DND-41 (cell line): ENCODE measurements at places on chromosomes 11 and 22.

GRCh38 chr11:8373519-8374432 is 110.1 kb upstream of the LMO1 start:
- no peaks in the 10 kb centered on the region for H3K4me1 ChIP-seq
- H3K4me3 ChIP-seq = no peak overlapping the region
- no peak overlapping the region for H3K27ac ChIP-seq
- H3K27me3 ChIP-seq = no peaks in the 10 kb centered on the region
- no peak for DNase-seq

DNA sequence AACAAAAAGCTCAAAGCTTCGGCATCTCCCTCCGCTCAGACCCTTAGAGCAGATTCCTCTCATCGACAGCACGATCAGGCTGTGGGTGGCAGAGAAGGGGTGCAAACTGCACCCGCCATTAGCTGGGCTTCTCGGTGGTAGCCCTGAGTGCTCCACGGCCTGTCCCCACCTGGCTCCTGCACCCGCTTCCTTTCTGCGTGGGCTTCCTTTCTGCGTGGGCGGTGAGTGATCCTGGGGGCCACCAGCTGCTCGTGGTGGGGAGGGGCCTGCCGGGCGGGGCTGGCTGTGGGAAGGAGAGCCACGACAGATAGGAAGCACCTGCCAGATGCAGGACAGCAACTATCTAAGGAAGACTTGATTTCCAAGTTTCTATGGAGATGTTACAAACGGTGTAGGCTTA is 55.0 kb downstream of the BRD1 start:
- peak overlapping the region; percentile 14; the same call in 1 of the 2 replicates for H3K27ac ChIP-seq
- peaks cover 28% of the 10 kb centered on the region for H3K4me1 ChIP-seq
- H3K27me3 ChIP-seq = no peaks in the 10 kb centered on the region
- peaks cover 51% of the 10 kb centered on the region for H3K36me3 ChIP-seq
- H3K4me3 ChIP-seq = no peak overlapping the region

GRCh38 chr11:2400762-2401435 is 349 bp downstream of the TSSC4 start:
- no peaks in the 10 kb centered on the region for H3K27me3 ChIP-seq
- H3K36me3 ChIP-seq = peaks cover 62% of the 10 kb centered on the region
- H3K27ac ChIP-seq = peak overlapping the region; percentile 90
- no peak for DNase-seq

DNA sequence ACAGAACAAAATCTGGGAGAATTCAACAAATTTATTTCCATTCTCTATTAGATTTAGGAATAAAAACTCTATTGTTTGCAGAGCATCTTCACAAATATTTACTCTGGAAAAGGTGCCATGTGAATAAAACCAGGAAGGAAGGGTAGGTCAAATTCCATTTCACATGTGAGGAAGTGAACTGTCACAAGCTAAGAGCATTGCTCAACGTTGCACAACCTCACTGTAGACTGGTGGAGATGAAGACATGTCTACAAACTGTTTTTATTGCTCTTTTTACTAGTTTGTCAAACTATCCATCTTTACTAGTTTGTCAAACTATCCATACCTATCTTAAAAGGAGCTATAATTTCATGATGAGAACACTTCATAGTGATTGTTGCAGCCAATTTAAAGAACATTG is 236.4 kb downstream of the CNTN5 start:
- no peak overlapping the region for H3K4me3 ChIP-seq
- H3K27ac ChIP-seq = no peak overlapping the region
- H3K36me3 ChIP-seq = no peaks in the 10 kb centered on the region
- H3K4me1 ChIP-seq = no peaks in the 10 kb centered on the region

- H3K4me3 ChIP-seq = no peak overlapping the region
- no peaks in the 10 kb centered on the region for H3K4me1 ChIP-seq
- no peaks in the 10 kb centered on the region for H3K27me3 ChIP-seq
- no peak for DNase-seq
These were observed 505 bp upstream of the TMEM132A start for GRCh38 chr11:60923800-60924109.

DNA sequence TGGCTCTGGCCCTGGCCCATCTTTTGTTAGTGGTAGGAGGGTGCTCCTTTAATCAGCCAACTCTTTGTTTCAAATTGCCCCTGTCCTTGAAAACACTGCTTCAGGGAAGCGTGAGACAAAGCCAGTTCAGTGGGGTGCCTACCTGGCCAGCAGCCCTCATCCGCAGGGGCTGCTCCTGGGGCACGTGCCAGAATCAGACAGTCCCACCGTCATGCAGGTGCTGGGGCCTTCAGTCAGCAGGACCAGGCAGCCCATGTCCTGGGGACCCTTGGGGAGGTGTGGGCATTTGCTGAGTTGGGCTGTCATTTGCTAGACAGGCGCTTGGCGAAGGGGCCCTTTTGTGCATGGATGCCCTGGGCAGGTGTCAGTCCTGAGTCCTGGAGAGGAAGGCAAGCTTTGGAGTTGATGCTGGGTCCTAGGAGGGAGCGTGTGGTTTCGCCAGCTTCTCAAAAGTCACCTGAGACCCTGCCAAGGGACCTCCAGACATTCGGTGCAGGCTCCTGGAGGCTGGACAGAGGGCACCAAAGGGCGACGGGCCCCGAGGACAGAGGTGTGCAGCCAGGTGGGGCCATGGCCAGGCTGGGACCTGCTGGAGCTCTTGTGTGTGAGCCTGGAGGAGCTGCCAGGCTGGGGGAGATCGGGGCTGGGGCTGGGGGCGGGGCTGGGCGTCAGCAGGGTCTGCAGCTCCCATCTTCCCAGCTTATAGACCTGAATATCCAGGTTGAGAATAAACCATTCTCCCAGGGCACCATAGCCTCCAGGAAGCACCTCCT is 15.0 kb upstream of the RTN4R start:
- H3K36me3 ChIP-seq = no peaks in the 10 kb centered on the region
- no peak overlapping the region for H3K4me3 ChIP-seq
- no peaks in the 10 kb centered on the region for H3K27me3 ChIP-seq
- H3K4me1 ChIP-seq = no peaks in the 10 kb centered on the region
- DNase-seq = no peak

DNA sequence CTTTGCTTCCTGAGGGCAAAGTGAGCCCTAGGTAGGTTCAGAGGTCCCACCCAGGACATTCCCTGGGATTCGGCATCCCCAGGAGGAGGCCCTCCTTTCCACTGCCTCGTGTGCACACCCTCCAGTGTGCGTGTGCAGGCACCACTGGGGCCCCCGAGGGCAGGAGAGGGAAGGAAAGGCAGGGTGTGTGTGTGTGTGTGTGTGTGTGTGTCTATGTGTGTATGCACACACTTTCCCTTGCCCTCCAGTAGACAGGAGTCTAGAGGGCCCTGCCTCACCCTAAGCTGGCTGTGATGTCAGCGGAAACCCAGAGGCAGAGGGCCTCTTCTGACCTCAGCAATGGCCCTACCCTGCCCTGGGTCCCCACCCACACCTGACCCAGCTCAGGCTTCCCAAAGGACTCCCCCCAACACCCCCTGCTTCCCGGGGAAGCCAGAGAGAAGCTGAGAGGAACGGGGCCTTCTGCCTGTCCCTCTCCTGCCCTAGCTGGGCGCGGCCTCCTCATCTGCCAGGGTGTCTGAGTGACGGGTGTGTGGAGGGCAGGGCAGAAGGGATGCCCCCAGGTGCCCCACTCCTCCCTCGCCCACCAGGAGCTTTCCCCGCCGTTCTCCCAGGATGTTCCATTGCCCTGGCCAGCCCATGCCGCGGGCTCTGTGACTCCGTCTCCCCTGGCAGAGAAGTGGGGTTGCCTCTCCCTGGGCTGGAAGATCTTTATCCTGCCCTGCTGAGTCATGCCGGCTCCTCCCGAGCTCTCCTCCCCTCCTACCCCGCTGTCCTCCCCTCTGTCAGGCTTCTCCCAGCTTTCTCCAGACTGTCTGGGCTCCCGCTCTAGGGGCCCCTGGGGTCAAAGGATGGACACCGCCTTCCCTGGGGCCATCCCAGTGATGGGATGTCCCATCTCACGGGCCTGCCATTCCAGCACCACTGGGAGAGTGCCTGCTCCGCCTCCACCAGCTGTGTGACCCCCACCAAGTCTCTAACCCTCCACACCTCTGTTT is 6.0 kb upstream of the CLCF1 start:
- peaks cover 20% of the 10 kb centered on the region for H3K27me3 ChIP-seq
- H3K36me3 ChIP-seq = no peaks in the 10 kb centered on the region
- peaks cover 7% of the 10 kb centered on the region for H3K4me1 ChIP-seq
- DNase-seq = no peak

- H3K4me3 ChIP-seq = no peak overlapping the region
- no peak for DNase-seq
These were observed 148.6 kb downstream of the OPCML start for GRCh38 chr11:133383689-133384088.

GRCh38 chr11:75031224-75031753 is 42.6 kb downstream of the NEU3 start:
- DNase-seq = no peak
- H3K4me3 ChIP-seq = no peak overlapping the region
- no peaks in the 10 kb centered on the region for H3K4me1 ChIP-seq
- H3K36me3 ChIP-seq = no peaks in the 10 kb centered on the region
- H3K27ac ChIP-seq = no peak overlapping the region
- H3K27me3 ChIP-seq = no peaks in the 10 kb centered on the region

DNA sequence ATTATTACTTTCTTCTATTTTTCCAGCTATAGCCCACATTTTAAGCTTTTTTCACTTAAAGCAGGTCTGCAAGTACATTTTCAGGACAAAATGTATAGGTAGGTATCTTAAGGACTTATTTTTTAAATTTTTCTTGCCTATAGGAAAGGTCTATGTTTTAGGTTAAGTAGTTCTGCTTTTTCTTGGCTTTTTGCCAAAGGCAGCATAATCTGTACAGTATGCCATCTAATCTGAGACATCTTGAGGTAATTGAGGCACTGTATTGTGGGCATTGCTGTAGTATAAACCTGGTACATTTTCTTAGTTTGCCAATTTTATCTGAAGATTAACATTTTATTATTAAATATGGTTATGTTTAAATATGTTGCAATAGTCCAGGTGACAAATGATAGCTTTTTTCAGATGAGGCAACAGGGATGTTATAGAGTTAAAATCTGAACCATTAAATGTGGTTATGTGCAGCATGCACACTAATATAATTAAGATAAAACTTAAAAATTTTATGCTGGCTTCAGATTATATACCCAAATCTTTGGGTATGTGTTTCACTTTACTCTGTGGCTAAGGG is 42.9 kb downstream of the QSER1 start:
- no peaks in the 10 kb centered on the region for H3K4me1 ChIP-seq
- no peak overlapping the region for H3K4me3 ChIP-seq
- no peak overlapping the region for H3K27ac ChIP-seq
- no peaks in the 10 kb centered on the region for H3K27me3 ChIP-seq
- no peak for DNase-seq
- peaks cover 93% of the 10 kb centered on the region for H3K36me3 ChIP-seq

GRCh38 chr11:128483211-128483788 is 104.1 kb downstream of the ETS1 start:
- H3K4me3 ChIP-seq = no peak overlapping the region
- DNase-seq = no peak
- peak overlapping the region; percentile 55 for H3K27ac ChIP-seq
- H3K36me3 ChIP-seq = peaks cover 95% of the 10 kb centered on the region
- H3K27me3 ChIP-seq = no peaks in the 10 kb centered on the region
- H3K4me1 ChIP-seq = peaks cover 33% of the 10 kb centered on the region

DNA sequence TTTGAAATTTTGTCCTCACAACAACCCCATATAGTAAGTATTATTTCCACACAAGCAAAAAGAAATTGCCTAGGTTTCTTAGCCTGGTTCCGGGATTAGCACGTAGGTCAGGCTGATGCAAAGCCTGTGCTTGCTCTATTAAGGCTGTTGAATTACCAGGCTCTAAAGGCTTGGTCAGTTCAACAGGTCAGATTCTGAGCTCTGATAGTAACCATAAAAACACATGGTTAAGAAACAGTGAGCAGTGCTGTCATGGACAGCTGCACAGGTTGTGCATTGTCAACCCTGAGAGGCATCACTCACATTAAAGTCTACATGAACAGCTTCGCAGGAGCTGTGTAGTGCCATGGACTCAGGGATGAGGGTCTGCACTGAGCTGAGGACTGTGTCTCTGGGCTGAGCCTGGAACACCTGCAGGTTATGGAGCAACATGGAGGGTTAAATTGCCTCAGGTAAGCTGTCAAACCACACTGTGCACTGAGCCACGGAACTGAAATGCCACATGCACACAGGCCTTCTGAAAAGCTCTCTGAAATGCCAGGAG is 98.0 kb downstream of the PIWIL4 start:
- DNase-seq = no peak
- peaks cover 19% of the 10 kb centered on the region for H3K27me3 ChIP-seq
- no peaks in the 10 kb centered on the region for H3K36me3 ChIP-seq
- H3K27ac ChIP-seq = no peak overlapping the region
- no peaks in the 10 kb centered on the region for H3K4me1 ChIP-seq
- H3K4me3 ChIP-seq = no peak overlapping the region

DNA sequence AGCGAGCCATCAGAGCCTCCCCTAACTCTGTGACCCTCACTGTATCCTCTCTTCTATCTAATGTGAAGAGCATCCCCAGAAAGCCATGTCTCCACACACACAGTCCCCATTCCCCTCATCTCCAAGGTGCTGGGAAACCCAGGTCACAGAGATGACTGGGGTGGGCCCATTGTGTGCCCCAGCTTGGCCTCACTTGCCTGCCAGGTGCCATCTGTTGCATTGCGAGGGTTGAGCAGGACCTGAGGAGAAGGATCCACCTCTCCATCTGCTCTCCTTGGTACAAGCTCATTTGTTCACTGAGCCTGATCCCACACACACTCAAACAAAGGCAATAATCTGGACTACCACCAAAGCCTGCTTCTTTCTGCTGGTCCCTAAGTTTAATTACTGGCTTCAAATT is 118.8 kb downstream of the SPATA19 start:
- no peak for DNase-seq
- no peak overlapping the region for H3K4me3 ChIP-seq
- H3K27ac ChIP-seq = no peak overlapping the region
- peaks cover 9% of the 10 kb centered on the region for H3K27me3 ChIP-seq
- no peaks in the 10 kb centered on the region for H3K36me3 ChIP-seq
- no peaks in the 10 kb centered on the region for H3K4me1 ChIP-seq

- H3K27me3 ChIP-seq = no peaks in the 10 kb centered on the region
- DNase-seq = no peak
These were observed 14.2 kb downstream of the LINC01488 start for GRCh38 chr11:69495441-69496201.

DNA sequence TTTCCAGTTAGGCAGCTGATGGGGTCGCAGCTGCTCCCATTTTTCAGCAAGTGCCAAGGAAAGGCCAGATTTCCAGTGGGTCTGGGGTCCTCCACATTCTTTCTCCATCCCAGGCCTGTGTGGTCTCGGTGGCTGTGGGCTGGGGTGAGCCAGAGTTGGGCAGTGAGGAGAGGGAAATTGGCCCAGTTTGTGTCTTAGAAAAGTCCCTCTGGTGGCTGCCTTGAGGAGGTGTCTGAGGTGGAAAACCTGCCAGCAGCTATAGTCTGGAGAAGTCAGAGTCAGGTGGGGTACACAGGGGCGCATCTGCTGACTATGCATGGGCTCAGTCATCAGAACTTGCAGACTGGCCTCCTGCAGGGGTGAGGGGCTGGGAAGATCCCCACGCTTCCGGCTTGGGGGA is 30.5 kb downstream of the MRGPRD start:
- no peaks in the 10 kb centered on the region for H3K36me3 ChIP-seq
- DNase-seq = no peak
- no peak overlapping the region for H3K27ac ChIP-seq
- no peak overlapping the region for H3K4me3 ChIP-seq
- H3K4me1 ChIP-seq = no peaks in the 10 kb centered on the region

GRCh38 chr11:1935156-1936071 is 11.7 kb upstream of the MRPL23 start:
- H3K36me3 ChIP-seq = no peaks in the 10 kb centered on the region
- H3K27me3 ChIP-seq = no peaks in the 10 kb centered on the region
- no peak overlapping the region for H3K4me3 ChIP-seq
- H3K4me1 ChIP-seq = no peaks in the 10 kb centered on the region
- no peak overlapping the region for H3K27ac ChIP-seq
